Smooth muscle cell of the brain vasculature (primary cell): ENCODE measurements at places on chromosomes 2 and 18.
A peak's percentile ranks its signal among the peaks of the same experiment; 100 is the strongest.

- DNase-seq, result no peak
Measured at GRCh38 chr2:195863564-195863963, 205.1 kb downstream of the DNAH7 start.

DNA sequence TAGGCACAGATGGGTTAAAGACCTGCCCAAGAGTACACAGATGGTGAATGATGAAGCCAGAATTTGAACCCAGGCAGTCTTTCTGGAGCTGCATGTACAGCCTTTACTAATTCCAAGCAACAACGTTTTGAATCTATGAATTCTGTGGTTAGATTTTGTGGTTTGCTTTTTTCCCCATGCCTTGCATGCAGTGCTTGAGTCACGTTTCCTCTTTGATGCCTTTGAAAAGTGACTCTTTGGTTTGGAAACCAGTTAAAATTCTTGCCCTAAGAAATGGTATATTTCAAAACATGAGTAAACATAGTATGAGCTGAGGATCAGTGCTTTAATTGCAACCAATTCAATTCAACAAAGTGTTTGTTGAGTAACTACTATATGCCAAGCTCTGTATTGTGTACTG is 48.2 kb upstream of the PPM1B start:
- DNase-seq, result peak; percentile 15

DNA sequence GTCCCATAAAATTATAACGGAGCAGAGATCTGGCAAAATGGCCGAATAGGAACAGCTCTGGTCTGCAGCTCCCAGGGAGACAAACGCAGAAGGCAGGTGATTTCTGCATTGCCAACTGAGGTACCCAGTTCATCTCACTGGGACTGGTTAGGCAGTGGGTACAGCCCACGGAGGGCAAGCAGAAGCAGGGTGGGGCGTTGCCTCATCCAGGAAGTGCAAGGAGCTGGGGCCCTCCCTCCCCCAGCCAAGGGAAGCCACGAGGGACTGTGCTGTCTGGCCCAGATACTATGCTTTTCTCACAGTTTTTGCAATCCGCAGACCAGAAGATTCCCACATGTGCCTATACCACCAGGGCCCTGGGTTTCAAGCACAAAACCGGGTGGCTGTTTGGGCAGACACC is 22.8 kb downstream of the ICA1L start:
- no peak for DNase-seq

DNA sequence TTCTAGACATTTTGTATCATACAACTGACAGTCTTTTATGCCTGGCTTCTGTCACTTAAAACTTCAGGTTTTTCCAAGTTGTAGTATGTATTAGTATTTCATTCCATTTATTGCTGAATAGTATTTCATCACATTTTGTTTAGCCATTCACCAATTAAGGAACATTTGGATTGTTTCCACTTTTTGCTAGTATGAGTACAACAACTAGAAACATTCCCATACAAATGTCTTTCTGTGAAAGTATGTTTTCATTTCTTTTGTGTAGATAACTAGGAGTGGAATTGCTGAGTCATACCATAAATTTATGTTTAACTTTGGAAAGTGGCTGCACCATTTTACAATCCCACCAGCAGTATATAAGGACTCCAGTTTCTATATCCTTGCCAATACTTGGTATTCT is 135.9 kb downstream of the ATAD2B start:
- DNase-seq, result no peak

GRCh38 chr2:145088756-145089155 is 568.8 kb upstream of the ZEB2 start:
- DNase-seq, result no peak

DNA sequence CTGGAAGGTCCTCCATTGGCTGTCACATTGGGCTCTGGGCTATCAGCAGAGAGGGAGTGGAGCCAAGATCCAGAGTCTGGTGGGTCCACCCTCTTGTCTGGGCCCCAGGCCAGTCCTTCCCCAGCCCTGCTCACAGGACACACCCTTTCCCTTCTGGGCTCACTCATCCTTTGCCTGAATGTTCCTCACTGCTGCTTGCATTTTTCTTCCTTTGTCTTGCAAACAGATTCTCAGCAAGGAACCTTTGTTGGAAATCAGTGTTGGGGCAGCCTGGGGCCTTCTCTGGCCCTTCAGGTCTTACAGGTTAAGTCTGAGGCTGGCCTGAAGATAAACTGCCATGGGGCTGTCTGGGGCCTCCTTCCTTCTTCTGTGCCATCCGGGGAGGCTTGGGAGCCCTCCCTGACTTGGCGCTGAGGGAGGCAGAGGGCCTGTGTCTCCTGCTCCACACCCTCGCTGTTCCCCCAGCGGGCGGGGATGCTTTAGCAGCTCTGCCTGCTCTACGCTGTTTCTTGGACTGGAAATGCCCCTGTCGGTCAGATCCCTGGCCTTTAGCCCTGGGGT is 11.5 kb upstream of the CELF4 start:
- no peak for DNase-seq

GRCh38 chr2:204900910-204901309 is 355.6 kb downstream of the PARD3B start:
- DNase-seq, result no peak

- no peak for DNase-seq
Measured at GRCh38 chr18:24601585-24601984, 141.1 kb downstream of the HRH4 start.

DNA sequence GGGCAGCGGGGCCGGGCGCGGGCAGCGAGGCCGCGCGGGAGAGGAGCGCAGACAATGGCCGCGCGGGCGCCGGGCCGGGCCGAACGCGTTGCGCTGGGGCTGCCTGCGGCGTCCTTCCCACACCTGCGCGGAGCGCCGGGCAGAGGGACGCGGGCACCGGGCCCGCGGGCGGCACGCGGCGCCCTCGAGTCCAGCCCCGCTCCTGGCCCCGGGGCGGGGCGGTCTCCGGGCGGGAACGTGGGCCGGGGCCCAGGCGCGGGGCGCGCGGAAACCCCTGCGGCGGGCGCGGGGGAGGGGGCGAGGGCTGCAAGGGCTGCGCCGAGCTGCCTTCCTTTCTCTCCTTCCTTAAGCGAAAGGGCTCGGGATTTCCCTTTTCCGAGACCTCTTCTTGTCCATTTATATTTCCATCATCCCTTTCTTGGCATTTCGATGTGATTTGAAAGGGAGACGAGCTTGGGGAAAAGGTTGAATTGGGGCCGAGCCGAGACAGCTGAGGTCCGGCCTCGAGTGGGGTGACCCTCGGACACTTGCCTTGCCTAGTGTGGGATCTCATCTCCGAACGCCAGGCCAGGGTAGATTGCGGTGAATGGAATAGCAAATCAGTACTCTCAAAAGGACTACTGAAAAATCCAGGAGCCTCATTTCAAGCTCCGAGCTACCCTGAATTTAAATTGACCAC is 676 bp downstream of the KLHL23 start:
- DNase-seq, result no peak

- no peak for DNase-seq
Measured at GRCh38 chr18:3156325-3156640, 63.5 kb downstream of the MYOM1 start.

DNA sequence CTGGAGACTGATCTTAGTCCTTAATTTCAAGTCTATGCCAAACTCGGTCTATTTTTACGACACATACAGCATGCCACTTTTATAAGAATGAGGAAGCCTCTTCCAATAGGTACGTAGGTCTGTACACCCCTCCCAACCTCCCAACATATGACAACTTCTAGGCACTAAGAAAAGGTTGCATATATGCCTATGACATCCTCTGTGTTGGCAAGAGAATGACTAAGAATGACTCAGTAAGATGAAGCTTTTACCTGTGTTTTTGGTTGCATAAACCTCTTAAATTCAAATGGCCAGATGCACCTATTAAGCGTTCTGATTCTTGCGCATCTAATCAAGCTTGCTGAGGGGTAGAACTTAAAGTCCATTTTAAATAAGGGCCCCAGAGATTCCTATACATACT is 586.4 kb upstream of the ZEB2 start:
- no peak for DNase-seq

DNA sequence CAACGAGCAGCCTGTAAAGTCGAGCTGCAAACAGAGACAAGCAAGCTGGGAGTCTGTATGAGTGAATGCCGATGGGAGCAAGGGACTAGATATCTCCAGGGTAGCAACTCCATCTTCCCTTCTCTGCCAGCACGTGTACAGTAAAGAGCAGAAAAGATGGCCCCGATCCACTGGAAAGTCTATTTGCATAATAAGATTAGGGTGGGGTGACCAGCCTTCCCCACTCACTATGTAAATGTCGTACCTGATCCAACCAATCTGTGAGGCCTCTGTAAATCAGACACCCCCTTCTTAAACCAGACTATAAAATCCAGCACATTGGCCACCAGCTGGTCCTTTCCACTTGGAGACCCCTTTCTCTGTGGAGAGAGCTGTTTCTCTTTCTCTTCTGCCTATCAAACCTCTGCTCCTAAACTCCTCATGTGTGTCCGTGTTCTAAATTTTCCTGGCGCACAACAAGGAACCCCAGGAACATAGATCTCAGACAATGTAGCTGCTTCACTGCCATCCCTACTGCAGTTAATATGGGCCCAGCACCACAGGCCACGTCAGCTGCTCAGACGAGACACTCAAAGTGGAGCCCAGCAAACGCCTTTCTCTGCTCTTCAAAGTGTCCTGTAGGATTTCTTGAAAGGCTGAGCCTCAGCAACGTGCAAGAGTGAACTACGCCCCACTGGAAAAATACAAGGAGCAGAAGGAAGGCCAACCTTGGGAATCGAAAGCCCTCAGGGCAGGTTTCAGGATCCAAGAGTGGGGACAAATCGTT is 26.1 kb downstream of the DIPK1C start:
- no peak for DNase-seq

DNA sequence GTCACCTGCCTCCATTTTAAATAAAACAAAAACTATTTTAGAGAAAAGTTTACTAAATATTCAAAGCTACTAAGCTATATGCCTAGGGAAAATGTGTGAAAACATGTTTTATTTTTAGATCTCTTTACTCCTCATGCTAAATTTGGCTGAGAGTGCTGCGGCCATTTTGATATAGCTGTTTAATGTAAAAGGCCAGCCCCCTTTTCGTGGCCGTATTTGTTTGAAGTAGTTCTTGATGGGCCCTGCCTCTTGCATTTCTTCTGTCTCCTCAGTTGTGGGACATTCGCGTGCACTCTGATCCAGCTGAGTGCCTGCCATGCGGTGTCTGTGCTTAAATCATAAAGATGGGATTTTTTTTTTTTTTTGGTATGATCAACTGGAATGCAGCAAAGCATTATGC is 64.0 kb downstream of the ZNF407 start:
- DNase-seq, result no peak

DNA sequence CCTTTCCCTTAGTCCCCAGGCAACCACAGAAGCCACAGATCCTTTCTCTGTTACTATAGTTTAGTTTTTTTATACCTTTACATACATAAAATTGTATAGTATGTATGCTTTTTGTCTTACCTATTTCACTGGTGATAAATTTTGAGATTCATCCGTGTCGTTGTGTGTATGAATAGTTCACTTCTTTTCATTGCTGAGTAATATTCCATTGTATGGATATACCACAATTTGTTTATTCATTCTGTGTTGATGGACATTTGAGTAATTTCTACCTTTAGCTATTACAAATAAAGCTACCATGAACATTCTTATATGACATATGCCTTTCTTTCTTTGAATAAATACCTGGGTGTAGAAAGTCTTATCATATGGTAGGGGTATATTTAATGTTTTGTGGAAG is 102.8 kb upstream of the CERS6 start:
- DNase-seq, result no peak

- DNase-seq, result no peak
Measured at GRCh38 chr18:64259871-64260270, 111.0 kb upstream of the LINC00305 start.

- no peak for DNase-seq
Measured at GRCh38 chr2:74735564-74735963, 81.5 kb downstream of the SEMA4F start.

- no peak for DNase-seq
Measured at GRCh38 chr18:35378574-35378896, 1.4 kb upstream of the ZNF396 start.
